ENCODE measurements at places on chromosomes 11 and 22. TPM values are rescaled to one million over a fixed set of nuclear protein-coding genes. Genes with fewer than 3 reads are reported as not detected.

Gene UCP3
- total RNA-seq: 0.55 TPM

DNA sequence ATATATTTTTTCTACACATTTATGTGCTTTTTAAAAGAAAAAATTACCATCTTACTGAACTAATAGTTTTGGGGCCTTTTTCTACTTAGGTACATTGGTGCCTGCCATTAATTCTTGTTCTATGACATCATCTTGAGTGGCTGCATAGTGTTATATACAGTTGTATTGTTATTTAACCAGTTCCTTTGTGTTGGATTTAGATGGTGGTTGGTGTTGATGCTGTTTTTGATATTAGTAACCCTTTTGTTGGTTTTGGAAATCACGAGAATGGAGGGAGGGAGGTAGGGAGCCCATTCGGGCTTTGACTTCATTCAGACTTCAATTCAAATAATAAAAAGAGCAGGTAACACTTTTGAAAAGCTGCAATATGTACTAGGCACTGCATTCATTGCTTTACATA is 15.4 kb upstream of the C11orf96 start:
- no peaks in the 10 kb centered on the region for H3K36me3 ChIP-seq
- H3K27me3 ChIP-seq: no peaks in the 10 kb centered on the region
- peaks cover 19% of the 10 kb centered on the region for H3K4me1 ChIP-seq
- DNase-seq: no peak

GRCh38 chr11:34308049-34308912 is 49.5 kb downstream of the ABTB2 start:
- H3K27me3 ChIP-seq: no peaks in the 10 kb centered on the region
- H3K4me3 ChIP-seq: no peak overlapping the region
- H3K4me1 ChIP-seq: peaks cover 43% of the 10 kb centered on the region
- H3K36me3 ChIP-seq: no peaks in the 10 kb centered on the region

DNA sequence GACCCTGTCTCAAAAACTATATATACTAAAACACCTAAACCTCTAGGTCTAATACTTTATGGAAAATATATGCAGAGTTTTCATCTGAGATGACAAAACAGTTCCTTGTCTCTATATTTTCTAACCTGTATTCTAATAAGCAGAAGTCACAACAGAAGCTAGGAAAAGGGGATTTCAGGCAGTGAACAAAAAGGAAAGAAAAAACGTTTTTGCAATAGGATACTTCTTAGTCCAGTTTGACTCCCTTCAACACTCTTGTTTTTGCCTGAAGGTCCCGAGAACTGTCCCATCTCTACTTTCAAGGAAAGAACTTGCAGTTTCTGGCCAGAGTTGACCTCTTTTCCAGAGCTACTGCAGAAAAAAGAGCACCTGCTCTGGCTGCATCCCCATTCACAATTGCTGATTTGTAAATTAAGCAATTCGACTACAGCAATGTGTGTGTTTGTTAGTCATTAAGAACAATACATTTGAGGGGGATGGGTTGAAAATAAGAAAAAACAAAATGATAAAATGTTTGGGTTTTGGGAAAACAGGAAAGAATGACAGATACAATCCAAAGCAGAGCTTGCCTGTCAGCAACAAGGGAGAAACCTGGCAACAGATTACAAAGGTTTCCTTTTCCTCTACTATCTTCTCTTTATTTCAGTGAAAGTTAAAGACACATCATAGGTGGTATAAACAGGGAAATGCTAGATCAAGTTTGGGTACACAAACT is 160.0 kb downstream of the FCHSD2 start:
- no peak for DNase-seq
- H3K36me3 ChIP-seq: peaks cover 5% of the 10 kb centered on the region
- H3K4me3 ChIP-seq: no peak overlapping the region
- peaks cover 11% of the 10 kb centered on the region for H3K4me1 ChIP-seq
- no peaks in the 10 kb centered on the region for H3K27me3 ChIP-seq

DNA sequence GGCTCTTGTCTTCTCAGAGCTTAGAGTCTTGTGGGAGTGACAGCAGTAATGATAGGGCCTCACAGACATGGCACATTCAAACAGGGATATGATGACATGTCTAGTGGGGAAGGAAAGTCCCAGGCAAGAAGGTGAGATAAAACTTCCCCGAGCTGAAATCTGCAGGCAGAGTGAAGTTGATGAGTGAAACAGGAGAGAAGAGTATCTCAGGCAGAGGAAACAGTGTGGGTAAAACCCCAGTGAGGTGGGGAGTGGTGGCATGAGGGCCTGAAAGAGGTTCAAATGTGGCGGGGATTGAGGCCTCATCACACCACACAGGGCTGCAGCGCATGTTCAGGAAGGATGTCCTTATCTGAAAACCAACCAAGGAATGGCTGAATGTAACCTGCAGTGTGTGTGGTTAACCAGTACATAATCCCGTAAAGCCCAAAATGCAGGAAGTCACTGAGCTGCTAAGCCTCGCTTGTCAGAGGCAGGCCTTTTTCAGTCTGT is 153.8 kb upstream of the E2F8 start:
- peaks cover 10% of the 10 kb centered on the region for H3K4me1 ChIP-seq
- DNase-seq: no peak
- H3K4me3 ChIP-seq: no peak overlapping the region
- no peak overlapping the region for H3K27ac ChIP-seq
- 0 out of 2 replicates have a peak, but pooled peaks cover 2% of the 10 kb centered on the region for H3K36me3 ChIP-seq

Gene SPI1
- 0.59 TPM for total RNA-seq

DNA sequence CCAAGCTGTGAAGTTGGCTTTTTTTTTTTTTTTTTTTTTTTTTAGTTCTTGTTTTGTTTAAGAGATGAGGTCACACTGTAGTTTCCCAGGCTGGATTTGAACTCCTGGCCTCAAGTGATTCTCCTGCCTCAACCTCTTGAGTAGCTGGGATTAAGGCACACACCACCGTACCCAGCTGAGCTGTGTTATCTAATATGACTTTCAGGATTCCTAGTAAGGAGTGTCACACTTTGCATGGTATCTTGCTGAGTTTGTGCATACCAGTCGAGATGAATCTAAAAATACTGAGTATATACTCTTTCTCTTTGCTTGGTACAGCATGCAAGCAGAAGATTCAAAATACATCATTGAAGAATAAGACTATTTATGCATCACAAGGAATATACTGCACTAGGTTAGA is 58.6 kb downstream of the SIK2 start:
- DNase-seq: no peak
- peaks cover 35% of the 10 kb centered on the region for H3K4me1 ChIP-seq
- H3K27ac ChIP-seq: no peak overlapping the region
- no peaks in the 10 kb centered on the region for H3K27me3 ChIP-seq
- no peak overlapping the region for H3K4me3 ChIP-seq
- H3K36me3 ChIP-seq: no peaks in the 10 kb centered on the region

Gene POU2AF2
- not detected for total RNA-seq

DNA sequence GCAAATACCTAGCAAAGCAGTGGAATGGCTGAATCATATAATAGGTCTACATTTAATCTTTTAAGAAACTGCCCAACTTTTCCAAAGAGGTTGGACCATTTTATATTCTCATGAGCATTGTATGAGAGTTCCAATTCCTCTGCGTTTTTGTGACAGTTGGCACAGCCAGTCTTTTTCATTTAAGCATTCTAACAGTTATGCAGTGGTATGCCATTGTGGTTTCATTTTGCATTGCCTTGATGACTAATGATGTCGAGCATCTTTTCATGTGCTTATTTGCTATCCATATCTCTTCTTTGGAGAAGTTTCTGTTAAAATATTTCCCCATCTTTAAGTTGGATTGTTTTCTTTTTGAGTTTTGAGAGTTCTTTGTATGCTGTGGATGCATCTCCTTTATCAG is 38.7 kb downstream of the EIF3F start:
- H3K4me3 ChIP-seq: no peak overlapping the region
- no peaks in the 10 kb centered on the region for H3K4me1 ChIP-seq
- H3K36me3 ChIP-seq: no peaks in the 10 kb centered on the region
- no peak overlapping the region for H3K27ac ChIP-seq
- DNase-seq: no peak
- H3K27me3 ChIP-seq: peaks cover 21% of the 10 kb centered on the region

DNA sequence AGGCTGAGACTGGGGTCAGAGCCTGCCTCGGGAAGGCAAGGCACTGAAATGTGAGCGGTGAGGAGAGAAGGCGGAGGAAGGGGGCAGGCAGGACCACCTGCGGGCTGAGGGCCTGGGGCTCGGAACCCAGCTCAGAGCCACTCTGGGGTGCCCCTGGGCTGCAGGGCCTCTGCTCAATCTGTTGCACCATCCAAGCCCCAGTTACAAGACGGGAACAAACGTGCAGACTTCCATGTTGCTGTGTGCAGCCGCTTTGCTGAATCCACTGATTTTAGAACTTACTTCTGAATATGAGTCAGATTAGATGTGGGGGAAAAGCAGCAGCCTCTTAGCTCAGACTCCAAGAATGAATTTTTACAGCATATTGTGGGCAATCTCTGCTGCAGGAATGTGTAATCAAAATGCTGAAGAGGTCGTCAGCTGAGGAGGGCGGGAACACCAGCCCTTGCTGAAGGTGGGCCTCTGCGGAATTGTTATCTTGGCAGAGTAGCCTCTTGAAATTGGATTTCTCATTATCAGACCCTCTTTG is 21.6 kb downstream of the PARVG start:
- DNase-seq: no peak
- H3K36me3 ChIP-seq: no peaks in the 10 kb centered on the region
- H3K27ac ChIP-seq: no peak overlapping the region

DNA sequence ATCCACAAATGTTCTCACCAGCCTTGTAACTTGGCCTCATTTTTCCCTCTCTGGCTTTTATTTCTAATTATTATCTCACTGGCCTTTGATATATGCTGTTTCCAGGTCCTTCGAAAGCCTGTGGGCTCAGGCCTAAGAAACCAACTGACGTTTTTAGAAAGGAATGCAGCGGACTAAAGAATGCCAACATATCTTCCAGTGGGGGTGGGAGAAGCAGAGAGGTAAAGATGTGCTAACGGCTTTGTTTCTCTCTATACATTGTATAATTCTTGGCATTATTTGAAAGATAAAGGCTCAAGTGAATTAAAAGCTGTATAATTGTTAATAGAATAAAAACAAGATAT is 28.2 kb downstream of the OR6Q1 start:
- H3K4me3 ChIP-seq: no peak overlapping the region
- H3K36me3 ChIP-seq: no peaks in the 10 kb centered on the region
- H3K27ac ChIP-seq: 0 out of 2 replicates have a peak overlapping the region, but pooled peaks have one; percentile 49

Measured in WTC11 (cell line).